Cardiac fibroblast (primary cell): ENCODE measurements at places on chromosomes 2 and 18.

GRCh38 chr2:124369181-124369580 lies 344.1 kb downstream of the CNTNAP5 start:
- no peak for DNase-seq

DNA sequence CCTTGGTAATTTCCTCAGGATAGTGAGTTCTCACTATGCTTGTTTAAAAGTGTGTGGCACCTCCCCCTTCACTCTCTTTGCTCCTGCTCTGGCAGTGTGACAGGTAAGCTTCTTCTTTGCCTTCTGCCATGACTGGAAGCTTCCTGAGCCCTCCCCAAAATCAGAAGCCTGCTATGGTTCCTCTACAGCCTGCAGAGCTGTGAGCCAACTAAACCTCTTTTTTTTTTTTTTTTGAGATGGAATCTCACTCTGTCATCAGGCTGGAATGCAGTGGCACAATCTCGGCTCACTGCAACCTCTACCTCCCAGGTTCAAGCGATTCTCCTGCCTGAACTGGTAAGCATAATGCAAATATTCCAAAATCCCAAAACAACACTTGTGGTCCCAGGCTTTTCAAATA lies 80.0 kb downstream of the SOWAHC start:
- DNase-seq, result peak; percentile 19

GRCh38 chr2:42464631-42465030 lies 29.2 kb downstream of the KCNG3 start:
- no peak for DNase-seq

DNA sequence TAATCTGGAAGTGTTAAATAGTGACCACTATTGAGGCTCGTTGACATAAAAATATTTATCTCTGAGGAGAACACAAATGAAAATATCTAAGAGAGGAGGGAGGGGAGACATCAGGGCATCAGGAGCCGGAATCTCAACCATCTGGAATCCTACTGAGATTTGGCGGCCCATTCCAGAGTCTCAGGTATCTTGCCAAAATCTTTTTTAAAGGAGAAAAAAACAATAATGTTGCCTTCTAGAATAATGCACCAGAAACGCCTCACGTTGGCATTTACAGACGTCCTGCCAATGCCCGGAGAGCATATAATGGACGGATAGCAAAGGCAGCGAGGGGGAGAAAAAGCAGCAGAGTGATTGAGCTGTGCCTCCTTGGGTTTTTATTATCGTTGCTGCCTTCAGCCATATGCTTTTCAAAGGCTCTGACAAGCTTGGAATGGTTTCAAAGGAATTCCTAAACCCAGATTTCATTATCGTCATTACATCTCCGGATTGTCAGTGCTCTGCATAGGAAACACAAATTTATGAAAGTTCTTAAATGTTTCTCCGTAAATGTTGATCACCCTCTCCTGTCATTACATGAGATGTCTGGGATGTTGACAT lies 30.9 kb upstream of the EGR4 start:
- DNase-seq, result no peak

DNA sequence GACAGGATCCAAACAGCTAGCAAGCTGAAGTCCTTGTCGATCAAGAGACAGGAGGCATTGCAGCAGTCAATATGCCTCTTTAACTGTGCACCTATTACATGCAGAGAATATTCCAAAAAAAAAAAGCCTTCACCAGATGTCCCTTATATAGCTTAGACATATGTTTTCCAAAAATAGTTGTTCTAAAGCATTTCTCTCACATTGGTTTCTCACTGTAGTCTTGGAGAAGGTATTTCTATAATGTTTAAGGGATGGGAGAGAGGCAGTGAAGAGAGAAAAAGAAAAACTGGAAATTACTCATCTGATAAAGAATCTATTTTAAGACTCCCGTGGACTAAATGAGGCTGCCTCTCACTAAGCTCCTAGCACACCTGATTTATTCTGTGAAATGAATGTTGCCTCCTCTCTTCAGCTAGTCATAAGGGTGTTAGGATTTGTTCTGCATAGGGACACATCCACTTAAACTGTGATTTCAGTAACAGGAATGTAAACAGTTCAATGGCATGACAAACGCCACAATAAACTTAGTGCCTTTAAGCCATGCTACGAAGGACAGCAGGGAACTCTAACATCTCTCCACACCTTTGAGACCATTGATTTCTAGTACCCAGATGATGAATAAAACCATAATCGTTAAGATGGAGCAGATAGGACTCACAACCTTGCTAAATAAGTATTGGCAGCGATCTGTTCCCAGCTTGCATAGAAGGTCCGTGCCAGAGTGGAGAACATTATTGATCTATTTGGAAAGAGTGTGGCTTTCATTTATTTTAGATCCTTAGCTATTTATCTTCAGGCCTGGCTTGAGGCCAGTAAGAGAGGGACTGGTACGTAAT lies 98.6 kb upstream of the NCK2 start:
- DNase-seq, result no peak

DNA sequence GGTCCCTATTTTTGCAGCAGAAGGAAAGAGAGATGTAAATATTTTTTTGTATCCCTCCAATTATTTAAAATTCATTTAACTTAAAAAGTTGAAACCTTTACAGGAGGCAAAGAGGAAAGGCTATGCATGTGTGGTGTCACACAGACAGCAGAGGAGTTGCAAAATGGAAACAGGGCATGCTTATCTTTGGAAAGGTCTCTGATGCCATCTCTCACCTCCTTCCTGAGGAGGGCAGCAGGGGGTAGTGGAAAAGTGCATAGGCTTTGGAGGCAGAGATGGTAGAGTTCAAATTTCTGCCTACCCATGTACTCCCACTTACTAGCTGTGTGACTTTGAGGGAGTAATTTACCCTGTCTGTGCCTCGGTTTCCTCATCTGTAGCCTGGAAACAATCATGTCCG lies 99.6 kb upstream of the MCFD2 start:
- no peak for DNase-seq

DNA sequence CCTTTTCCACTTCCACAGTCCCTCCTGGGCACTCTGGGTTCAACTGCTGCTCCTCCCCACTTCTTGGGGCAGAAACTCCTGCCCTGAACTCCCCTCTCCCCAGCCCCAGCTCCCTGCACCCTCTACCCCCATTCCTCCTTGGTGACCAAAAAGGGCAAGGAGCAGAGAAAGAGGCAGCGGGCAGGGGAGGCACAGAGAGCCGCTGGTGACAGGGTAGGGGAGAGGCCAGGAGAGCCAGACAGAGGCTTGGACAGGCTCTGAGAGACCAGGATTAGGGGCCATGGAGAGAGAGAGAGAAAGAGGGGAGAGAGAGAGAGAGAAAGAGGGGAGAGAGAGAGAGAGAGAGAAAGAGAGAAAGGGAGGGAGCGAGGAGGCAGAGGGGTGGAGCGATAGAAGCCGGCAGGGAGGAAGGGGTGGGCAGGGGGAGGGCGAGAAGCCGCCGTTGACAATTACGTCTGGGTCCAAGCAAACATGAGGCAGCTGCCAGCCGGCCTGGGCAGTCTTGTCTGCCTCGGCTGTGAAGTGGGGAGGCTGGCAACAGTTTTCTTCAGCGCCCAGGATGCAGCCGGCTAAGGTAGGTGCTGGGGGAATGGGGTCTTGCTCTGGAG lies at the start of gene KCNIP3:
TSS of gene KCNIP3 (plus strand) at position 468 of the 608 bp plus-strand sequence. CDS start at position 560, 92 bp downstream.
- DNase-seq, result no peak

DNA sequence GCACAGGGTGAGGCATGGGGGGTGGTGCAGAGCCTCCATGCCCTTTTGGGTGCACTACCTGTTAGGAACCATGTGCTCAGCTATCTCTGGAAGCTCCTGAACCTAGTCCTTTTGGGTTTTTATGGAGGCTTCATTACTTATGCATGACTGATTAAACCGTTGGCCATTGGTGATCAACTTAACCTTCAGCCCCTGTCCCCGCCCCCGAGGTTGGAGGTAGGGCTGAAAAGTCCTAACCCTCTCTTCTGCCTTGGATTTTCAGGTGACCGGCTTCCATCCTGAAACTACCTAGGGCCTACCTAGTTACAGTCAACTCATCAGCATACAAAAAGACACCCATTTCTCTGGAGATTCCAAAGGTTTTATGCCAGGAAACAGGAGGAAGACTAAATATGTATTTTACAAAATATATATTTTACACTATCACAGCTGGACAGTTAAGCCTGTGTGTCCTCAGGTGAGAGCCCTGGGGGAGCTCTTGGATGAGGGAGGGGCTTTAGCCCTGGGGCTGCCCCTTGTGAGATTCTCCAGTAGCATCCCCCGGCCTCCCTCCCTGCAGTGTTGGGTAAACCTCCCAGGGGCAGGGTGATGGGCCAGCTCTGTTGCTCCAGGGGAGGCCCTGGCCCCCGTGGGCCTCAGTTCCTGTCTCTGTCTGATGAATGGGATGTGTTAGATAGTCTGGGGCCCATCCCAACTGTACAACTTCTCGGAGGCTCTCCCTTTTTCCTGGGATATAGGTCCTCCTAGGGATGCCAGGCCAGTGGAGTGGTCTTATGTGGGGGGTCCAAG lies 24.1 kb downstream of the GLI2 start:
- DNase-seq, result no peak

DNA sequence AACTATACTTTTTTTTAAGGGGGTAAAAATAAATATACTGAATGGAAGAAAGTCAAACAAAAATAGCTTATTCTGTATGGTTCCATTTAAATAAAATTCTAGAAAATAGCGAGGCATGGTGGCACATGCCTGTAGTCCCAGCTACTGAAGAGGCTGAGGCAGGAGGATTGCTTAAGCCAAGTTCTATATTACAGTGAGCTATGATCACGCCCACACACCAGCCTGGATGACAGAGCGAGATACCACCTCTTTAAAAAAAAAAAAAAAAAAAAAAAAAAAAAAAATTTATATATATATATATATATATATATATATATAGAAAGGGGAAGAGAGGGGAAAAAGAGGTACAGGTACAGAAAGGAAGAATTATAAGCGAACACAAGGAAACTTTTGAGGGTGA lies 77.7 kb downstream of the MEMO1 start:
- DNase-seq, result no peak

- DNase-seq, result no peak
These were observed 38.7 kb downstream of the KCNE4 start for GRCh38 chr2:223090540-223091235.

GRCh38 chr2:168357797-168358472 lies 98.1 kb upstream of the CERS6 start:
- no peak for DNase-seq

DNA sequence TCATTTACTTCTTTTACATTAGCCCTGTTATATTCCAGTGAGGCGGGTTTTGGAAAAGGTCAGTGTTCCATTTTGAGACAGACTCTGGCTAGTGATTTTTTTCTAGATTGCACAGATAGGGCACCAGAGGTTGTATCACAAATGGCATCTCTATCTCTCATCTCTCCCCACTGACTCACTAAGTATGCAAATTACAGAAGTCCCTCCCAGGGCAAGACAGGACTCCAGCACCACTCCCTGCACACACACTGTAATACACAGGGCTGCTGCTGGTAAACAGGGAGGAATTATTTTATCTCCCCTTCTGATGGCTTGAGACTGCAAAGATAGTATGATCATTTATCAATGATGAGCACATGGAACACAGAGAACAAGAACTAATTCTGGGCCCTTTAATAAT lies 46.2 kb downstream of the AKAIN1 start:
- no peak for DNase-seq

- peak; percentile 79 for DNase-seq
These were observed 7.8 kb upstream of the CAVIN2 start for GRCh38 chr2:191854382-191855372.

GRCh38 chr2:231807020-231807419 lies 20.8 kb downstream of the COPS7B start:
- DNase-seq, result no peak

DNA sequence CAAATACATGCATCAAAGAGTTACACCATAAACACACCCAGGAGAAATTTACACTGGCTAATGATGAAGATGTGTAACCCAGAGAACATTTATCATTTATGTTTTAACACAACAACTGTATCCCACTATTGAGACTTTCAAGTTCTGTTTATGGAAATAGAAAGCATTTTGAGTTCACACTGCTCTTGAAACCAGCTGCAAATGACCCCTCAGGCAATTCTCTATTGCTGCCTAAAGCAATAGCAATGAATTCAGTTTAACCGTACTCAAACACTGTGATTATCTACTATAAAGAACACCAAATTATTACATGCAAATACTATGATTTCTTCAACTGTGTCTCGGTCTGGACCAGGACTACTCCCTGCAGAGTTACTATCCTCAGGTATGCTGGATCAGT lies 452.7 kb upstream of the NRXN1 start:
- no peak for DNase-seq

- no peak for DNase-seq
These were observed 21.0 kb downstream of the CCT7 start for GRCh38 chr2:73255007-73255644.

DNA sequence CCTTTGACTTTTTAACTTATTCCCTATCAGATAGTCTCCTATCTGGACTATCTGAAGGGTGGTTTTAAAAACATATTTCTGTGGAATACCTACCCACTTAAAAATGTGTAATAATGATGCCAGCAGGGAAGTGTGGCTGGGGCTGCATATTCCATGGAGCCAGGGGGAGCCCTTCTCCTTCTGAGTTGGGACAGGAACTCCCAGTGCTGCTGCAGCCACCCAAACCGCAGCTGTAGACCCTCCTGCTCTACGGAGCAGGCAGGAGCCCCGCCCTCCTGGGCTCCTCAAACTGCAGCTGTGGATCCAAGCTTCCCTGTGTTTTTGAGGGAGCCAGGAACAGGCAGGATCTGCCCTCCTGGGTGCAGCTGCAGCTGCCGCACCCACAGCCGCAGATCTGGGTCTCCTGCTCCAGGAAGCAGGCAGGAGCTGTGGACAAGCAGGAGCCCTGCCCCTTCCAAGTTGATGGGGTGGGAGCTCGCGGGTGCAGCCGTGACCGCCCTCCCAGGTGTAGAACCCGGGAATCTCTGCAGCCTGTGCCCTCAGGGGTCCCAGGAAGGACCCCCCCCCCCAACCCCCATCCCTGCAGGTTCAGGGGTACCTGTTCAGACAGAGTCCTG lies 57.8 kb downstream of the PDK1 start:
- DNase-seq, result no peak

DNA sequence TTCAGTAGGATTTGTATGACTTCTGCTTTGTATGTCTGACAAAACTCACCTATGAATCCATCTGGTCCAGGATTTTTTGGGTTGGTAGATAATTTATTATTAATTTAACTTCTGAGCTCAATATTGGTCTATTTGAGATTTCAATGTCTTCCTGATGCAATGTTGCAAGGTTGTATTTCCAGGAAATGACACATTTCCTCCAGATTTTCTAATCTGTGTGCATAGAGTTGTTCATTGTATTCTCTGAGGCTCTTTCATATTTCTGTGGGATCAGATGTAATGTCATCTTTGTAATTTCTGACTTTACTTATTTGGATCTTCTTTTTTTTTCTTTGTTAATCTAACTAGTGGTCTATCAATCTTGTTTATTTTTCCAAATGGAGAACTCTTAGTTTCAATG lies 584.7 kb upstream of the SETBP1 start:
- DNase-seq, result peak; percentile 65

DNA sequence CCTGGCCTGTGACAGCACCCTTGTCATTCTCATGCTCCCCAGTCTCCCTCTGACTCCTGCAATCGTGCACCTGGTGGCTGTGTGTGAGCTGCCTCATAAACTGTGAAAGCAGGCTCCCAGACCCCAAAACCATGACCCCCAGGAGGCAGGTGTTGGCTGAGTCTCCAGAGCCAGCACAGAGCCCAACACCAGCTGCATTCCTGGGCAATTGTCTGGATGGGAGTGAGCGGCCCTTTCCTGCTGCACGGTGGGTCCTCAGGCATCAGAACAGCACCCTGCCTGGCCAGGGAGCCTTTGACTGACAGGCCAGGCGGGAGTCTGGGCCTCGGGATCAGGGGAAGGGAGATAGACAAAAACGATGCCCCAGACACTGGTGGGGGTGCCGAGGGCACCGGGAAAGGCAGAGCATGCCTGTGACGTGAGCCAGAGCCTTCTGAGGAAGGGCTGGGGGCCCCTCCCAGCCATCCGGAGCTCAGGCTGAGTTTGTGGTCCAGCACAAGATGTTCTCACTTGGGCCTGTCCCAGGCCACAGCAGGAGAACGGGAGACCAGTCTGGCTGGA lies 135.1 kb upstream of the GPC1 start:
- no peak for DNase-seq
